ENCODE measurements at places on chromosomes 7 and 10.

DNA sequence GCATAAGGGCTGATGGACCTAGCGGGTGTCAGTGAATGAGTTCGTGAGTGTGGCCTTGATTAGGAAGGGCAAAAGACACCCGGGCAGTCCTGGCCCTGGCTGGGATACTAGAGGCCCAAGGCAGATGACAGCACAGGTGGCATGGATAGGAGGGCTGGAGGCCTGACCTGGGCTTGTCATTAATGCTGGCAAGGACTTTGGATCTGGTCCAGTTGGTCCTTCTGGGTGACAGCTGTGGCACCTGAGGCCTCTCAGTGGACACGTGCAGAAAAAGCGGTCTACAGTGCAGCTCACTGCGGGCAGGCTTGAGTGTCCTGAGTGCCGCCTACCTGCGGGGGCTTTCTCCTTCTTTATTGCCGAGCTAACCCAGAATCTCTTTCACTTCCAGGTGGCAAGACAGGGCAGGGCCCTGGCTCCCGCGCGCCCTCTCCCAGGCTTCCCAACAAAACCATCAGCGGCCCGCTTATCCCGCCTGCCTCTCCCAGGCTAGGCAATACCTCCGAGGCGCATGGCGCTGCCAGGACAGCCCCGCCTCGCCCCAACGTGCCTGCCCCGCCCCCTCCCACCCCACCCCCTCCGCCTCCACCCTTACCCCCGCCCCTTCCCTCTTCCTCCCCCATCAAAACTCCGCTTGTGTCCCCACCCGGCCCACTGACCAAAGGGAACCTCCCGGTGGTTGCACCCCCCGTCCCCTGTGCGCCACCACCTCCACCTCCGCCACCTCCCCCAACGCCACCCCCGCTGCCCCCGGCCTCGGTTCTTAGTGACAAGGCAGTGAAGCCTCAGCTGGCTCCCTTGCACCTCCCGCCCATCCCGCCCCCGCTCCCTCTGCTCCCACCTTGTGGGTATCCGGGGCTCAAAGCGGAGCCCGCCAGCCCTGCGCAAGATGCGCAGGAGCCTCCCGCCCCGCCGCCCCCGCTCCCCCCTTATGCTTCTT lies 77.4 kb downstream of the WIPF3 start:
- peak; percentile 34 for DNase-seq

DNA sequence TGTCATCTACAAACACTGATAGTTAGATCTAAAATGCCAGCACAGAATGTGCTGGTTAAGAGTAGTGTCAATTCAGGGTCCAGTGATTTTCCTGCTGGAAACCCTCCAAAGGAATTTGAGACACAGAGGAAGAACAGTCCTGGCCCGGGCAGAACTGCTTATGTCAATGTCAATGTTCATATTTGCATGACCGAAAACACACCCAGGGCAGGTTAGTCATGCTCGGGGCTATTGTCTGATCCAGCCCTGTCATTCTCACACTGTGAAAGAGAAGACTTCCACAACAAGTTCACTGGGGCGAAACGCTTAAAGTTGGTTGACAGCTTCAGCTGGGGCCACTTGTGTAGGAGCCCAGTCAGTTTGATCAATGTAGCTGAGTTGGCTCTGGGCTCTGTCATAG lies 139.3 kb downstream of the C1GALT1 start:
- peak; percentile 64 for DNase-seq

DNA sequence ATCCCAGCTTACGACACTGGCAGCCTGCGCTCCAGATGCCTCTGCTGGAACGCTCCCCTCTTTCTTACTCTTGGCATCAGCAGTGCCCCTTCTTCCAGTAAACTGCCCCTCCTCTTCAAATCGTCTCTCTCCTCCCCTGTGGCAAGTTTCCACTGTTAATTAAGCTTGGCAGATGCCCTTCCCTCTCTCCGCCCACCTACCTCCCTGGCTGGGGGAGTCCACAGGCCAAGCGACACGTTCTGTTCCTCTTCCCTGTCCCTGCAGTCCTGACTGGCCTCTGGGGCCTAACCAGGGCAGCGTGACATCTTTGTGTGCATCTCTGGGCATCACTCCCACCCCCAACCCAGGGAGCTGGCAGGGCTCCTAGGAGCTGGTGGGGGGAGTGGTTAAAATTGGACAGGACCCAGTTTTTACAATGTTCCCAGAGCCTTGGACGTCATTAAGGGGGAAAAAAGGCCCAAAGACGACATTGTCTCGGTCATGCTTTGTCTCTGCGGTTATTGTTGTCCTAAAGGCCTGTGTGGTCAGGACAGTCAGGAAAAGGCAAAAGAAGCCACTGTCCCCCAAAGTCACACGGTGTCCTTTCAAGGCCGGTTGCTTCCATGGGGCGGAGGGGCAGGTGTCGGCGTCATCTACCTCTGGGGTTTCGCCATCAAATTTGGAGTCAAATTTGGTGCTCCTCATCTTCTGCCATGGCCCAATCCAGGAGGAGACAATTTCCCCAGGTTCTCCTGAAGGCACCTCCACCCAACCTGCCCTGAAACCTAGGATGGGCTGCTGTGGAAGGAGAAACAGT lies 54.2 kb downstream of the DLG5 start:
- DNase-seq = no peak

DNA sequence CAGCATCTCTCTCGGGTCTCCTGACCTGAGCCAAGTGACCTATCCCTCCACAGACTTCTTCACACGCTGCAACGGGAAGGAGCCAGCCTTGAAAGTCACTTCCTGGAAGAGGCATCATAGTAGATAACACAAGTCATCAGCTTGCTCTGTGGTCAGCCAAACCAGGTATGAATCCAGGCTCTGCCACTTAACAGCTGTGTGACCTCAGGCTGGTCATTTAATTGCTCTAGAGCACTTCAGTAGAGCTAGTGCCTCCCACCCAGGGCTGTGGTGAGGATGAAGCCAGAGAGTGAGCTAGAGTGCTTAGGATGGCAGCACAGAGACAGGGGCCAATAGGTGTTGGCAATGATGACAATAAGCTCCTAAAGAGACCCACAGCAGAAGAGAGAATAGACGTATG lies 247.7 kb upstream of the ZMIZ1 start:
- no peak for DNase-seq

DNA sequence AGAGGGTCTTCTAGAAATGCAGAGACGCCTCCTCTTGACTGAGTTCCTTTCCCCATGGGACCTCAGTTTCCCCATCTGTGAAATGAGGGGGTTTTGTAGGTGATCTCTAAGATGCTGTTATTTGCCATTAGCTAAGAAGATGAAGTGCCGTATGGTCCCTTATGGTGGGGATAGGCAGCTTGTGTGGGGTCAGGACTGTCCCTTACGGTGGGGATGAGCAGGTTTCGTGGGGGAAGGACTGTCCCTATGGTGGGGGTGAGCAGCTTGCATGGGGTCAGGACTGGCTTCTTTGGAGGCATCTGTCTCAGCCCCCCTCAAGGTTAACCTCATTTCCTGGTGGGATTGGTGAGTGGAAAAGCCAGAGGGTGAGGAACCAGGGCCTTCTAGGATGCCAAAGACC lies 148.3 kb upstream of the GPR26 start:
- no peak for DNase-seq

DNA sequence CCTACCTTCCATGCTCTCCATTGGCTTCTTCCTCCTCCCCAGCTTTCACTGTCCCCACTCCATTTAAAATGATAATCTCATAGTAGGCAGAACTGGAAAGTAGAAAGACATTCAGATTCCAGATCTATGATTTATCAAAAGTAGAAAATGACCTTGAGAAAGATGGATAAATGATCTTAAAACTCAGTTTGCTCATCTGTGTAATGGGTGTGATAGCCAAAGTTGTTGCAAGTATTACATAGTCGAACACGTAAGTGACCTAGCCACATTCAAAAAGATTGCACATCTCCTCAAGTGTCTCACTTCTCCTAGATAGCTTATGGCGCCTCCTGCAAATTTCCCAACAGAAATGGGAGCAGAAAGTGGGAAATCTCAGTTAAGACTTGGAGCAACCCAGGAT lies 89.8 kb upstream of the FGL2 start:
- no peak for DNase-seq

DNA sequence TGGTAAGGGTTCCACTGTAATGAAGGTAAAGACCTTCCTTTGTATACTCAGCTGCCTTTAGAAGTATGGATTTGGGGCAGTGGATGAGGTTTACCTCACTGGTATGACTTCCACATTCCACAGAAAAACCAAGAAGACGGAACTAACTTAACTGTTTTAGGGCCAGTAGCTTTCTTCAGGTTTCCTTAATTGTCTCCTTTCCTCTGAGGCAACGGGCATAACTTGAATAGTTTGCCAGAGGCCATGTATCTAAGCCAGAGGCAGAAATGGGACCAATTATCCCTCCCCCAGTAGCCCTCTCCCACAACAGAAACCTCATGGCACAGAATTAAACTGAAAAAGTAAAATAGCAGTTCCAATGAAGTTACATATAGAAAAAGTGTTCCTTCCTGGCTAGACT lies 281.7 kb downstream of the PHTF2 start:
- no peak for DNase-seq

- DNase-seq = peak; percentile 22
Observed at GRCh38 chr7:16847381-16847860, 34.4 kb downstream of the AGR3 start.

DNA sequence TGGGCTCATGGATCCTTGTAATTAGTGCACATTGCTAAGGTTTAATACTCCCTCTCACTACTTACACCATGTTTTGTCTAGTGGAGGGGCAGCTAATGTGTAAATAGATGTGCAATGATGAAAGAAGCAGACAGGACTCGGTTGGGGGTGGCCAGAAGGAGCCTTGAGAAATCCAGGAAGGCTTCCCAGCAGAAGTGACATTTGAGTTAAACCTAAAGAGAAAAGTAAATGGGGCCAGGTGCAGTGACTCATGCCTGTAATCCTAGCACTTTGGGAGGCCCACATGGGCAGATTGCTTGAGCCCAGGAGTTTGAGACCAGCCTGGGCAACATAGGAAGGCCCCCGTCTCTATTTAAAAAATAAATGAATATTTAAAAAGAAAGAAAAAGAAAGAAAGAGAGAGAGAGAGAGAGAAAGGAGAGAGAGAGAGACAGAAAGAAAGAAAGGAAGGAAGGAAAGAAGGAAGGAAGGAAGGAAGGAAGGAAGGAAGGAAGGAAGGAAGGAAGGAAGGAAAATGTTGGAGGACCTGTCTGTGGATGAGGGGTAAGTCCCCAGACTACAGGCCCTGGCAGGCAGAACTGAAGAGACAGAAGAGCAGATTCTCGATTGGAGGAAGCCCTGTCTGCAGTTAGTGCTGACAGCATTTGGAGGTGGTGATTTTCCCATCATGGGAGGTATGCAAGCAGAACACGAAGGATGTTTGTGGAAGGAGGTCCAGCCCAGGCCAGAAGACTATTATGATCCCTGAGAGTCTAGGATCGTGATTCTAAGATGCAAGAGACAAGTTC lies 3.6 kb downstream of the ELN start:
- DNase-seq = no peak

- no peak for DNase-seq
Observed at GRCh38 chr10:16756561-16757221, 60.5 kb downstream of the RSU1 start.

- DNase-seq = no peak
Observed at GRCh38 chr7:33632840-33633525, 272.4 kb upstream of the BMPER start.

- DNase-seq = peak; percentile 20
Observed at GRCh38 chr7:157355784-157356511, 19.1 kb downstream of the DNAJB6 start.

DNA sequence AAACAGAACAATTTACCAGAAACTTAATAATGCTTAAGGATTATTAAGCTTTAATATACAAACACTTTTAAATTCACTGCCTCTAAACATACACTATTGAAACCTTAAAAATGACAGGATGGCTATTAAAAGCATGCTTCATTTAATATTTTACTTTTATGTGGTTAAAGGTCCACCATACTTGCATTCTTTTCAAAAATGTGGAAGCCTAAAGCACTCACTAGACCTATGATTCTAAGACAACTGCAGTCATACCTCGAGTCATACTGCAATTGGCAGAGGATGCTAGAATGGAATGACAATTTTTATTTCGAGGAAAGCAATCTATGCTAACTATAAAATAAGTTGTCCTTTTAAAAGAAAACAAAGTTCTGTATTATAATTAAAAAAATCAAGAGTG lies 85.3 kb downstream of the PIP4K2A start:
- no peak for DNase-seq

Measured in eye (tissue), 1 donor.